Progenitor cell of endocrine pancreas (in vitro differentiated cells): ENCODE measurements at places on chromosomes 7 and 10.

DNA sequence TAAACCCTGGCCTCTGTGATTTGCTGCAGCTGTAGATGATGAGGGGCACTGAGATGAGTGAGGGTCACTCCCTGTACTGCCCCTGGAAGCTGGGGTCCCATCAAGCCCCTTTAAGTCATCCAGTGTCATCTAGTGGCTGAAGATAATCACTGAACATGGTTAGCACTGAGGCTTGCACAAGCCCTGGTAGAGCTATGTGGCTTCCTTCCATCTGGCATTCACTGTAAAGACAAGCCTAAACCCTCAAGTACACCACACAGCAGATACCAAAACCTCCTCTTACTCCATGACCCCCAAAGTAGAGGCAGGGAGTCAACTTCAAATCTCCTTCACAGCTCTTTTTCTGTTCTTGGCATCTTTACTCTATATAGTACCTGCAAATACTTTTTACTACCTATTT lies 72.7 kb upstream of the MRLN start:
- DNase-seq: no peak

- no peak for DNase-seq
Measured at GRCh38 chr10:95451150-95451549, 110.0 kb downstream of the SORBS1 start.

GRCh38 chr7:105585850-105586500 lies 4.7 kb upstream of the EFCAB10 start:
- DNase-seq: no peak

DNA sequence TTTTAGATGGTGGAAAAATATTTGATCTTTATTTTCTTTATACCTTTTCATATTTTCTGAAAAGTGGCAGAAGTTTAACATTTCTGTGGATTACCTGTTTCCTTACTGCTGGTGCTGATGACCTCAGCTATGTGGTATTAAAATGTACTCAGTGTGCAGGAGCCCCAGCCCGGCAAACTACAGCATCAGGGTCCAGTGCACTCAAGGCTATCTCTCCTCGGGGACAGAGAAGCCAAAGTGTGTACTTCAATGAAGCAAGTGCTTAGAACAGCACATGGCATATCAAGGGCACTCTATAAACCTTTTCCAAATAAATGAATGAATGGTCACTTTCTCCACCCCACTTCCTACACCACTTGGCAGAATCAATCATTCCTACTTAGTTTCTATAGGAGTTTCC lies 111.8 kb downstream of the HIP1 start:
- DNase-seq: no peak

GRCh38 chr10:78231939-78232338 lies 198.3 kb downstream of the RPS24 start:
- DNase-seq: no peak

- DNase-seq: no peak
Measured at GRCh38 chr10:6881987-6882386, 301.9 kb upstream of the PRKCQ start.

DNA sequence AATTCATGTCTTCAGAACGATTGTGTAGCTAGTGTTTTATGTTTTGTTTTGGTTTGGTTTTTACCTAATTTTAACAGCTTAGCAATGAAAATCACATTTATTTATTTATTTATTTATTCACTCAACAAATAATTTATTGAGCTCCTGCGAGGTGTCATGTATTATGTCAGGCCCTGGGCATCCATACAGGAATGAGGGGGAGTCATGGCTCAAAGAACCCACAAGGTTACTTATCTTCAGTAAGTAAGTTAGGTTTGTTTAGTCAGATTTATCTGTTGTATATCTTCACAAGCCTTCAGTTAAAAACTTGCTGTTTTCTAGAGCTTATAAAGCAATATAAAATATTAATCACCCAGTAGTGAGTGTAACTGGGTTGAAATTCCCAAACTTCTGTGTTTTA lies 45.4 kb downstream of the FOXP2 start:
- no peak for DNase-seq

DNA sequence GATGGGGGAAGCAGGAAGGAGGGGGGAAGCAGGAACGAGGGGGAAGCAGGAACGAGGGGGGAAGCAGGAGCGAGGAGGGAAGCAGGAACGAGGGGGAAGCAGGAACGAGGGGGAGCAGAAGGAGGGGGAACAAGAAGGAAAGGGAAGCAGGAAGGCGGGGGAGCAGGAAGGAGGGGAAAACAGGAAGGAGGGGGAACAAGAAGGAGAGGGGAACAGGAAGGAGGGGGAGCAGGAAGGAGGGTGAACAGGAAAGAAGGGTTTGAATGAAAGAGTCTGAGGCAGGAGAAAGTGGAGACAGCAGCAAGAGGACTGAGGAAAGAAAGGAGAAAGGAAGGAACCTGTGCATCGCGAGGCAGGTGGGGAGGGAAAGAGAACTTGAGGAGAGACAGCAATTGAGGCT lies 256.6 kb downstream of the PTEN start:
- DNase-seq: no peak

- DNase-seq: no peak
Measured at GRCh38 chr7:92747041-92747835, 89.1 kb downstream of the CDK6 start.

DNA sequence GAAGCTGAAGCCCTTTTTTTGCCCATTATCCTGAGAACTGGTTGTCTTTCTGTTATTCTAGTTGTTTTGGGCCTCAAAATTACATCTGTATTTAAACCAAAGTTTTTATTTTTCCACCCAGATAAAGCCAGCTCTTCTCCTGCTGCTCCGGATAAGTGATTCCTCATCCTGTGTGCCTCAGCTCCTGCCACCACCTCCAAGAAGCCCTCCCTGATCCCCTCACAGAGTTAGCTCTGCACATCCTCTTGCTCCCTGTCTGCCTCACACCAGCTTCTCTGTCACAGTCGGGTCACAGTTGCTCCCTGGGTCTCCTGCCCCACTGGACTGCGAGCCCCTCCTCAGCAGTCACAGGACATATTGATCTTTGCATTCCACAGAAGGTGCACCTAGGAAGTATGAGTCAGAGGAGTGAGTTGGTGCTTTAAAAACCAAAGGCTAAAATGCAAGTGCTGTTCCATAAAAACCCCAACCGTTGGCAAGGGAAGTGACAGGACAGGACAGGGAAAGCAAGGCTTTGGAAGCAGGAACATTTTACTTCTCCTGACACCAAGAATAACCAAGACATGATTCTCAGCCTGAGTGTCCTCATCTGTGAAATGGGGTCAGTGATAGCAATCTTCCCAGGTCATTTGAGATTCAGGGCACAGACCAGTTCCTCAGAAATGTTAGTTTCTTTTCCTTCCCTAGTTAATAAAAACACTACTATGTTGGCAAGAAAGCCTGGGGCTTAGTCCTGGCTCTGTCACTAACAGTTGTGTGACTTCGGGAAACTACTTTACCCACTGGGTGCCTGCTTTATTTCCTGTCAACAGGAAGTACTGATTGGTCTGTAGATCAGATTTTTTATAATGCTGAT lies 36.5 kb upstream of the EEPD1 start:
- DNase-seq: peak; percentile 18

- no peak for DNase-seq
Measured at GRCh38 chr7:18861514-18862118, 255.8 kb downstream of the TWIST1 start.

GRCh38 chr7:30934732-30935568 lies 23.3 kb downstream of the AQP1 start:
- no peak for DNase-seq

DNA sequence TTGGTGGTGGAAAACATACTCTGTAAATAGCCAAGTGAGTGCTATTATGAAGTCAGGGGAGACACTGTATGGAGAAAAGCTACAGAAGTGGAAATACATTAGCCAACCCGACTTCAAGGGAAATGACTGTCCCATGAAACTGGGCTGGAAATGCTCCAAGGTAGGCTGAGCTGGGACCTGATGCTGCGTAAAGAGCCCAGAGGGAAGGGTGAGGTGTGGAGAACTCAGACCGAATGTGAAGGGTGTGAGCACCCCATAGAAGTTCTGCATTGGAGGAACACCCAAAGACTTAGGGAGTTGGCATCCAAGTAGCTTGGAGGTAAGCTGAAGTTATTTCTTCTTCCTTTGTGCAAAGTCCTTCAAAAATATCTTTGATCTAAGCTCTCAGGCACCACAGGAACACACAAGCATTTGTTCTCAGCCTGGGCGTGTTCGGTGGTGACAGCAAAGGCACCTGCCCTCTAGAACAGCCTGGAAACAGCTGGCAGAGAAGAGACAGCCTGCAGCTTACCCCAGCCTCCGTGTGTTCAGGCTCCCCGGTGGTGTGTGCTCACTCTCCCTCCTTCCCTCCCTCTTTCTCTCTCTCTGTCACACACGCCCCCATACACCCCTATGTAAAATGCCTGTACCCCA lies 19.1 kb upstream of the GJD4 start:
- DNase-seq: no peak

GRCh38 chr7:26500749-26501352 lies 209.2 kb downstream of the SNX10 start:
- no peak for DNase-seq

- no peak for DNase-seq
Measured at GRCh38 chr7:32154797-32155196, 84.6 kb upstream of the PDE1C start.

GRCh38 chr10:131853610-131853964 lies 47.2 kb upstream of the PPP2R2D start:
- no peak for DNase-seq

GRCh38 chr10:85235258-85235657 lies 906.9 kb downstream of the CCSER2 start:
- DNase-seq: no peak

GRCh38 chr10:97013568-97013967 lies 172.2 kb downstream of the SLIT1 start:
- DNase-seq: no peak

DNA sequence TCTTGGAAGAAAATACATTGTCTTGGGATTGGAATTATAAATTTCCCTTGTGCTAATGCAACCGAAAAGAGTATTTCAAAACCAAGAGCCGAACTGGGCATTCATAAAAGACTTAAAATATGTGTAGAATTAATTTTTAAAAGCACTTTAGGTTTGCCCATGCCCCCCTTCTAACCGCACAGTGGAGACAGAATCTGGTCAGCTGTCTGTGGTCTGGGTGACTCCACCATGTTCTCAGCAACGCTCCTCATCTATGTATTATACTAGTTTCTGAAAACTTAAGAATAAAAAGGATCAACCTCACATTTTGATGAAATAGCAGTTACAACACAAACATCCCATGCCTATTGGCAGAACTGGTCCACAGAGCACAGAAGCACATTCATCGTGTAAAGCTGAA lies 192.6 kb upstream of the C7orf33 start:
- no peak for DNase-seq

GRCh38 chr10:48506147-48506917 lies 98.5 kb downstream of the ARHGAP22 start:
- no peak for DNase-seq

- DNase-seq: no peak
Measured at GRCh38 chr10:70038923-70039322, 13.7 kb upstream of the MACROH2A2 start.

GRCh38 chr7:483656-484355 lies 35.8 kb downstream of the PDGFA start:
- DNase-seq: no peak

DNA sequence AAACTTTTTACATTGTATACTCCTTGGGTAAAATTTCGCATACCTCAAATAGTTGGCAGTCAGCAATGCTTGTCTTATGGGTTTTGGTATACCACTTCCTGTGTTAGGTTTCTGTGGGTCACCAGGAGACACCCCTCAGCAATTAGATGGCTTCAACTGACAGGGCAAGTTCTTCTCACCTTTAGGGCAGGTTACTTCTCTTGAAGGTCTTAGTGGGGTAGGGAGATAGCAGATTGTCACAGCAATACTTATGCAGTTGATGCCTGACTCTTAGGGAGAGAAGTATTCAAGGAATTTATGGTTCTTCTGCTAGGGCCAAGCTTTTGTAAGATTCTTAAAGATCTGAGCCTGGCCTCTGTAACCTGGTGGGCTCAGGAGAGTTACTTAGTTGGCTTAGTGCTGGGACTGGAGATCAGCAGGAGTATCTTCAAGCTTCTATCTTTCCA lies 42.9 kb downstream of the MKLN1 start:
- DNase-seq: no peak

GRCh38 chr7:28041508-28042314 lies 138.9 kb downstream of the JAZF1 start:
- no peak for DNase-seq

GRCh38 chr10:24247841-24248240 lies 38.9 kb downstream of the KIAA1217 start:
- DNase-seq: no peak

GRCh38 chr10:116429288-116429977 lies 1.8 kb downstream of the PNLIPRP3 start:
- no peak for DNase-seq

GRCh38 chr10:109264004-109264403 lies 659.3 kb downstream of the XPNPEP1 start:
- no peak for DNase-seq

GRCh38 chr7:28688651-28689050 lies 269.5 kb downstream of the TRIL start:
- no peak for DNase-seq

GRCh38 chr10:119634219-119634544 lies 17.0 kb upstream of the BAG3 start:
- DNase-seq: no peak
